ENCODE measurements at places on chromosomes 16 and 17.

DNA sequence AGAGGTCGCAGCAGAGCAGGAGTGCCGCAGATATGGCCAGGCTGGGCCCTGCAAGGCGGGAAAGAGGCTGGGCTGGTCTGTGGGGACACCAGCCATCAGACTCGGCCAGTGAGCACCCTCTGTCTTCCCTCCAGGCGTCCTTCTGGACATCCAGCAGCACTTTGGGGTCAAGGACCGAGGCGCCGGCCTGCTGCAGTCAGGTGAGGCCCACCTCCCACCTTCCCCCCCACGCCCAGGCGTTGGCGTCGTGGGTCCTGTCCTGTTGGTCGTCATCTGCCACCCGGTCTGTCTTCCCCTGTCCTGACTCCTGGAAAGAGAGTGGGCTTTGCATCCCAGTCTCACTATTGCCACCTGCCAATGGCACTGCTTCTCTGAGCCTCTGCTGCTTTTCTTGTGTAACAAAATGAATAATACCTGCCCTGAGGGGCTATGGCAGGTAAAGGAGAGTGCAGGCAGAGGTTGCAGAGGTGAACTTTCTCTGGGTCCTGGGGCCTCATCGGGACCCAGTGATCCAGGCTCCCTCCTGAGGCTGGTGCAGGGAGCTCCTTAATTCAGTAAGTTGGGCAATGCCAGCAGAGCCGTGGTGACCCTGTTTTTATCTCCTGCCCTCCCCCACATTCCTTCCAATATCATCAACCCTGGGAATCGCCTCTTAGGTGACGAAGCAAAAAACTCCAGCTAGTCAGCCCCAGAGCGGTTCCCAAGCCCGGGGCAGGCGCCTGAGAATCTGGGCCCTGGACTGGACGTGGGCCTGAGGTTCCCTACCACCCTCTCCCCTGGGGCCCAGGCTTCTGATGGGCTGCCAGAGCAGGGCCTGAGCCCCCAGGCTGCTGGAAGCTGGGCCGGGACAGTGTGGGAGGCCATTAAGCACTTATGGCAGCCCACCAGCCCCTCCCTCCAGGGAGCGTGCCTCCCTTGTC is 14.7 kb downstream of the SPNS2 start:
- DNase-seq = no peak

- no peak for DNase-seq
These were observed 21.7 kb upstream of the NFAT5 start for GRCh38 chr16:69544088-69544487.

DNA sequence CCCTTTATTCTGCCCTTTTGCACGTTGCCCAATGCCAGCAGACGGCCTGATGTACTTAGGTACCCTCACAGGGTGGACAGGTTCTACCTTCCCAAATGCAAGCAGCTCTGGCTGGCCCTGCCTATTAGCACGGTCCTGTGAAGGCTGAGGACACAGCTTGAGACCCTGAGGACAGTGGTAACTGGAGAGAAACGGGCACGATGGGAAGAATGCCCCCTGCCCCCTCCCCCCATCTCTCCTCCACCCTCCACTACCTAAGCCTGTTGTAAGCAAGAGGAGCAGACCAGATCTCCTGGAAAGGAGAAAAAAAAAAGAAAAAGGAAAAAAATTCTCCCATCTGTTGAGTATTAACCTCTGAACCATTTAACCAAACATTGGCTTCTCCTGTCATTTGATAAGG is 34.1 kb downstream of the MEOX1 start:
- DNase-seq = no peak

DNA sequence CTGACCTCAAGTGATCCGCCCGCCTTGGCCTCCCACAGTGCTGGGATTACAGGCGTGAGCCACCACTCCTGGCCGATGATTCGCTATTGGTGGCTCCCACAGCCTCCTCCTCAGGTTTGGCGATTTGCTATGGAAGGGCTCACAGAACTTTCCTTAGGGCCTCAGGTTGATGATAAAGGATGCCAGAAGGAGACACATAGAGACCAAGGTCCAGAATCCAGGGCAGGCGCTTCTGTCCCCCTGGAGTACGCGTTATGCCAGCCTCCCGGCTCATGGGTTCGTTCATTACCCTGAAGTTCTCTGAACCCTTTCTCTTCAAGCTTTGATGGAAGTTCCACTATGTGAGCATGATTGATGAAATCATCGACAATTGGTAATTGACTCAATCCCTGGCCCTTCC is 19.9 kb downstream of the LGALS3BP start:
- DNase-seq = no peak

DNA sequence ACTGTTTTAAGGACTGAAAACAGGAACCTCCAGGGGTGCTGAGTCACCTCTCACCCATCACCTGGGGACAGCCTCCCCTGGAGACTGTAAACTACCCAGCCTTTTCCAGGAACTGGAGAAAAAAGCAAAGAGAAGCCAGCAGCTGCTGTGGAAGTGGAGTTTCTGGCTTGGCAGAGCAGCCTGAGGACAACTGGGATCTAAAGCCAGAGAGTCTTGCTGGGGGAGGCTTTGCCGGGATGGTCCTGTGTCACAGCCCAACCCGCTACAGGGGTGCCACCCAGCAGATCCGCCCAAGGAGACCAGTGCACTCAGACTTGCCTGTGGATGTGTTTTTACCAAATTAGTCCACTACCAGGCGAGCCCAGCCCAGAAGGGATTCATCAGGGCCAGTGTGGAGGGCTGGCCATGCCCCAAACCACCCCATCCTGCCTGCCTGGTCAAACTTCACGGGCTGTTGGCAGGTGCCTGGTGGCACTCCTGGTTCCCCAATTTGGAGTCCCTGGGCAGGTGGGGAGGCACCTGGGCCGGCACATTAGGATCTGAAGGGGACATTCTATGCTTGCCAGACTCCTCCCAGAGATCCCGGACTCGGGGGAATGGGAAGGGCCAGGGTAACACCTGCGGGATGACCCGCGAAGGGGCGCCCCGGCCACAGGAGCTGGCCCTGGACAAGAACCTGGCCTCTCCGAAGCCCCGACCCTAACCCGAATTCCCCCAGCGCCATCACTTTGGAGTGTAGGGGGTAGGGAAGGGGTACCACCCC is 771 bp downstream of the MSRB1 start:
- DNase-seq = no peak
